ENCODE measurements at places on chromosomes 5 and 9. TPM values are rescaled to one million over a fixed set of nuclear protein-coding genes. Genes with fewer than 3 reads are reported as not detected.

DNA sequence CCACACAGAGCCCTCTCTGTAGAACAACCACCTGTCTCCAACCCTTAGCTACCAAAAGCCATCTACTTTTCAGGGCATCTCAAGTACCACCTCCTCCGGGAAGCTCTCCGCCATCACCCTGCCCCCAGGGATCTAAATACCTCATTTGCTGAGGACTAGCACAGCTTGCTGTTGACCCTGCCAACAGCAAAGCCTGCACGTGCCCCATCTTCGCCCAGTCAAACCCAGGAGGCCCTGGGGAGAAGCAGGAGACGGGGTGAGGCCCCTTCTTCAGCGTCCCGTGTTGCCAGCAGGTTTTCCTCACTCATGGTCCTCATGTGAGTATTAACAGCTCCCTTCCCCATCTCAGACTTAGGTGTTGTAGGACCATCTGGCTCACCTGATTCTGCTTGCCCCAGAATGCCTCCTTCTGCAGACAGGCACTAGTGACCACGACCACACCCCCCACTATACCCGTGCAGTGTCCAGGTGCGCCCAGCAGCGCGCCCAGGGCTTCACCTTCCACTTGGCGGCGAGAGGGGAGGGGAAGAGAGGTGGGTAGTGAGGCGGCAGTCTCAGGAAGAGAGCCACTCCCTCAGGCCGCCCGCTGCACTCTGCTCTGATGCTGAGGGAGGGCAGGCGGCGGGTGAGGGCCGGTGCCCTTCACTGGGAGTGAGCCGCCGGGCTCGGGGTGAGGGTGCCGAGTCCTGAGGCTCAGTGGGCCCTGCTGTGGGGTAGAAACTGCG is 11.1 kb downstream of the VAV2 start:
- peaks cover 6% of the 10 kb centered on the region for H3K4me1 ChIP-seq
- H3K4me3 ChIP-seq, result no peak overlapping the region
- DNase-seq, result no peak
- no peaks in the 10 kb centered on the region for H3K27me3 ChIP-seq
- no peak overlapping the region for H3K27ac ChIP-seq
- peaks cover 11% of the 10 kb centered on the region for H3K36me3 ChIP-seq

DNA sequence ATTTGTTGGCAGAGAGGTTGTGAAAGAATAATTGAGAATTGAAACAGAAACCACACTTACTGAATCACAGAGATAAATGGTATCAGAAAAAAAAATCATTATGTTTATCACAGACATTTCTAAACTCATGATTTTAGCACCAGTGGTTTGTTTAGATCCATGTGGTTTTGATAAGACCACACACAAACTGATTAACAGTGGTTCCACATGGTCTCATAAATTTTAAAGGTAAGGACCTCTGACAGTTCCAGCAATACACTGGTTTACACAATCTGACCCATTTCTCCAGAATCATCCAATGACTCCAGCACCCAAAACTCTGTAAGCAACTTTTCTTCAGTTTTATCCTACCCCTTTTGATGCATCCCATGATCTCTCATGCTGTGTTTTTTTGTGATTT is 261.2 kb downstream of the ANXA1 start:
- H3K27ac ChIP-seq, result no peak overlapping the region
- no peak overlapping the region for H3K4me3 ChIP-seq
- H3K27me3 ChIP-seq, result peaks cover 60% of the 10 kb centered on the region
- no peaks in the 10 kb centered on the region for H3K36me3 ChIP-seq
- no peak for DNase-seq

DNA sequence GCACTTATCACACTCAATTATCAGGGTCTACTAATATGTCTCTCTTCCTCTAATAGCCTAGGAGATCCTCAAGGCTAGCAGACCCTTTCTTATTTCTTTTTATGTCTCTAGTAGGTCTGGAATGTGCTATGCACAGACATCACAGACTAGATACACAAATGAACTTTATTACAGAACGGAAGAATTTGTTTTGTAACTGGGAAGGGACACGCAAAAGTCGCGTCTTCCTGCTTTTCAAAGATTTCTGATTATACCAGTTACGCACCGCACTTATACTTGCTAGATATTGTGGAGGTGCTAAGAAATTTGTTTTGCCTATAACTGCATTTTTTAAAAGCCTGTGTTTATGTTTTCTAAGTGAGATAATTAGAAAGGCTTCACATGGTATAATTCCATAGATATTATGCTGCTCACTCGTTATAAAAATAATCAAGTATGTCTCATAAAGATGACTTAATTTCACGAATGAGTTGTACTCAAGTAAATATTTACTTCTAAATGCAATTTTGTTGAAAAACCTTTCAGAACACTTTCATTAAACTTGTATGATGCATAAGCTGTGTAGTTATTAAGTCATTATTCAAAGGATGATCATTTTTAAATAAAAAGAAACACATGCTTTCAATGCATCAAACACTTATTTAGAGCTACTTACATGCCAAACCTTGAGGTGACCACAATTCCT is 662.6 kb downstream of the ACTL7B start:
- no peak overlapping the region for H3K27ac ChIP-seq
- no peaks in the 10 kb centered on the region for H3K36me3 ChIP-seq
- no peaks in the 10 kb centered on the region for H3K27me3 ChIP-seq

DNA sequence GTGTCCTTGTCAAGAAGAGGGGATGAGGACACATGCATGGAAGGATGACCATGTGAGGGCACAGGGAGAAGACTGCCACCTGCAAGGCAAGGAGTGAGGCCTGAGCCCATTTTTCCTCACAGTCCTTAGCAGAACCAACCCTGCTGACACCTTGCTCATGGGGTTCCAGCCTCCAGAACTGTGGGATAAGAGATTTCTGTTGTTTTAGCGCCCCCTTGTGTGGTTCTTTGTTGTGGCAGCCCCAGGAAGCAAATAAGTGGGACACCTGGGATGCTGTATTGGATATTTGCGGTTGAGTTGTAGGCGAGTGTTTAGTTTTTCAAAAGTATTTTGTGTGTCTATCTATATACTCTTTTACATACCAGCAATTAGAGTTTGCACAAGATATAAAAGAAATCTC is 206.4 kb downstream of the NXNL2 start:
- no peaks in the 10 kb centered on the region for H3K27me3 ChIP-seq
- no peak overlapping the region for H3K27ac ChIP-seq
- no peak overlapping the region for H3K4me3 ChIP-seq
- H3K4me1 ChIP-seq, result peaks cover 20% of the 10 kb centered on the region

The C5orf63 gene
- 11.1 TPM for total RNA-seq

The BHMT gene
- not detected for total RNA-seq

The FREM1 gene
- not detected for total RNA-seq
